ENCODE measurements at places on chromosomes 16 and 17.
A peak's percentile ranks its signal among the peaks of the same experiment; 100 is the strongest.

DNA sequence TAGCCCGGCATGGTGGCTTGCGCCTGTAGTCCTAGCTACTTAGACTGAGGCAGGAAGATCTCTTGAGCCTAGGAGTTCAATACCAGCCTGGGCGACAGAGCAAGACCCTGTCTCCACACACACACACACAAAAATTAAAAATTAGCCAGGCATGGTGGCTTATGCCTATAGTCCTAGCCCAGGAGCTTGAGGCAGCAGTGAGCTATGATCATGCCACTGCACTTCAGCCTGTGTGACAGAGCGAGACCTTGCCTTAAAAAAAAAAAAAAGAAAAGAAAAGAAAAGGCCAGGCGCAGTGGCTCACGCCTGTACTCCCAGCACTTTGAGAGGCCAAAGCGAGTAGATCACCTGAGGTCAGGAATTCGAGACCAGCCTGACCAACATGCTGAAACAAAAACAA, 23.9 kb downstream of the C17orf75 start:
- no peak for DNase-seq

GRCh38 chr16:49921791-49922456, 66.0 kb upstream of the ZNF423 start:
- DNase-seq, result peak; percentile 66

GRCh38 chr17:37134050-37134449, 185.3 kb downstream of the AATF start:
- DNase-seq, result no peak

- no peak for DNase-seq
These were observed 54.4 kb downstream of the COX10 start for GRCh38 chr17:14123619-14124278.

DNA sequence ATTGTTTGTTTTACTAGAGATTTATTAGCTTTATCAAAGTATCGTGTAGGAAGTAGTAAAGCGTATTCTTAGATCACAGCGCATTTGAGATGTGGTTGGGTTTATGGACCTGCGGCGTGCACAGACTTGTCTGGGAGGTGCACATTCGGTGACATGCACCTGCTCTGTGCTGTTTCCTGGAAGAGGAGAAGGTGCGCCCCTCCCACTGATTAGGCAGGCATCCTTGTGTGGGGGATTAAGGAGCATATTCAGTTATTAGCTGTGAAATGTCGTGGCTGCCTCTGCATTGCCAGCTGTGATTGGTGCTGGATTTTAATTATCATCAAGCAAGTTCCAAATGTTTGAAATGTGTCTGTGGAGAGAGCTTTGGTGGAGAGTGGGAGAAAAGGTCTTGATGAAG, 903.8 kb upstream of the RBFOX1 start:
- DNase-seq, result no peak

DNA sequence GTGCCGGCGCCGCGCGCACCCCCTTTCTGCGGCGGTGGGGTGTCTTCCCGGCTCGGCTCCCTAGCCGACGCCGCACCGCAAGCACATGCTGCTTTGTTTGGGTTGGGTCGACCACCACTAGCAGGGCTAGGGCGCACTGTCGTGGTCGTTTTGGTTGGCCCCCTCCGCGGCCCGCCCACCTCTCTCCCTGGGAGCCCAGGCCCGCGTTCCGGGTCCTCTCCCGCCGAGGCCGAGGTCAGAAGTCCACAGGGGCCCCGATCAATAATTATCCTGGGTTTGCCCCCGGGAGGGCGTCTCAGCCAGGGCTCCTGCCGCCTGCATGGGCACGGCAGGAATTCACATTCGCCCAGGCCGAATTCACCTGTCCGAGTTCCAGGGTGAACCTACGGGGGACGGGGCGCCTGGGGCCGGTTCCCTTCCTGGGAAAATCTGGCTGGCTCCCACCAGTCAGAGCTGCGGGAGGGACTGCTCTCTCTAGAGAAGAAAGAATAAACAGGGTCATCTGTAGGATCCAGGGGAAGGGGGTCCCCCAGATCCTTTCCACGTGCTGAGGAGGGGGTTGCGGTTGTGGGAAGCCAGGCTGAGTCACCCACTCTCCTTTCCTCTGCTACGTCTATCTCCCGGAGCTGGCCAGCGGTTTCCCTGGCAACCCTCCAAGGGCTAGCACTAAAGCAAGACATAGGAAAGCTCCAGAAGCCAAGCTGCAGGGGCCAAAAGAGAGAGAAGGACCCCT, 584 bp upstream of the STAT5B start:
- peak; percentile 73 for DNase-seq

DNA sequence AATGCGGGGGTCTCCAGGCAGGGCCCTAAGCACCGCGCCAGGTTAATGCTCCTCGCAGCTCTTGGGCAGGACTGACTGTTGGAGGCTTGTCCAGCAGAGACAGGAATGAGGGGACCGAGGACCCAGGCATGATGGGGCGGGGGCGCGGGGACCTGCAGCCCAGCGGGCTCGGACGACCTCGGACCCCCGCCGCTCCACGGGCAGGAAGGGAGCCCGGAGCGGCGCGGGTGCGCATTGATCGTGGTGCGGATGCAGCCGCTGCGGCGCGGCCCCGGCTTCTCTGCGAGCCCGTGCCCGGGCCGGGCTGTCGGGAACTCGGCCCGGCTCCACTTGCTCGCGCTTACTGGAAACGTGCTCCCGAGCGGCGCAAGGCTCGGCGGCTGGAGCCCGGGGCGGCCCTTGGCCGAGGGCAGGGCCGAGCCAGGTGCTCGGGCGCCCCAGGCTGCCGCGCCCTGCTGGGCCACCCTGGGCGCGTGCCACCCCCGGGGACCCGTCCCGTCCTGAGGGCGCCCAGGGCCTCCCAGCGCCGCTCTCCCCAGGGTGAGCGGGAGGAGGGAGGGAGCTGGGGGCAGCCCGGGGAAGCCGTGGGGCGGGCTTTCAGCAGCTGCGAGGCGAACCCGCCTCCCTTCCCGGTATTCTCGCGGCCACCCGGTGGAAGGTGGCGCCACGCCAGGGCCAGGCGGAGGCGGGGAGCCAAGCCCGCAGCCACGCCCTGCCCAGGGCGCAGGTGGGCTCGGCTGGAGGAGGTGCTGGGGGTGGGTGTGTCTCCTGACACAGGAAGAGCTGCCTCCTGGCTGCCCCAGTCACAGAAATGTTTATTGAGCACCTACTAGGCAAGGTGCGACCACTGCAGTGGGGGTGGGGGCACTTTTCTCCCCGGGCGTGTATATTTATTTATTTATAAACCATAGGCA, 45.9 kb downstream of the SOCS3 start:
- DNase-seq, result peak; percentile 87

GRCh38 chr16:53559270-53559951, 56.4 kb upstream of the AKTIP start:
- no peak for DNase-seq

DNA sequence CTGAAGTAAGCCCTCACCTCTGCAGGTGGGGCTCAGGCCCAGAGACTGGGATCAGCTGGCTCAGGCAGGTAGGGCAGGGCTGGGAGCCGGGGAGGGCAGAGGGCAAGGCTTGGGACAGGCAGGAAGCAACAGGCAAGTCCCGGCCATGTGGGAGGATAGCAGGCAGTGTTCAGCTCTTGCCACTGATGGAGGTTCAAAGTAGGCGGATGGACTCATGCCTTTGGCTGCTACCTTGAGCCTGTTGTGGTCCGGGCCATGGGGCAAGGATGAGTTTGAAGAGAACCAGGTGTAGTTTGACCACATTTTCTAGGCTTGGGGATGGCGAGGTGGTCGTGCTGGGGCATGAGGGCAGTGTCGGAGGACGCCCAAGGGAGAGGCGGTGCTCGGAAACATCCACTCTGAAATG, 2.7 kb downstream of the PRCD start:
- no peak for DNase-seq

- no peak for DNase-seq
These were observed 2.8 kb upstream of the PRKAR1A start for GRCh38 chr17:68509141-68510057.

- no peak for DNase-seq
These were observed 94.5 kb upstream of the WSCD1 start for GRCh38 chr17:5975661-5976060.

- peak; percentile 74 for DNase-seq
These were observed 1.0 kb downstream of the RNF166 start for GRCh38 chr16:88705076-88705684.

DNA sequence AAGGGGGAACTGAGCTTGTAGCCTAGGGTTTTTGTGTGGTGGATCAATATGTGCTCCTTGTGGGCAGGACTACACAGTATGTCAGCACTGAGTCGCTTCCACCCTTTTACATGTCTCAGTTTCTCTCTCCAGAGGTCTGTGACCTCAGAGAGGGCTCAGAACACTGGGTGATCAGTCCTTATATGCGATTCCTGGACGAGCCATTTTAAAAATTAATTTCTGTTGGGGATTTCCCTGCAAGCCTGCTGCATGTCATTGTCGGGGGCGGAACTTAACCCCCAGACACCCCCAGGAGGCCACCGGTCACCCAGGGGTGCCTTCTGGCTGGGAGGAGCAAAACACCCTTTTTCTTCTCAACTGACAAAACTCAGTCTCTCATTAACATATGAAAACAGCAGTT, 14.1 kb downstream of the DHRS7B start:
- no peak for DNase-seq

DNA sequence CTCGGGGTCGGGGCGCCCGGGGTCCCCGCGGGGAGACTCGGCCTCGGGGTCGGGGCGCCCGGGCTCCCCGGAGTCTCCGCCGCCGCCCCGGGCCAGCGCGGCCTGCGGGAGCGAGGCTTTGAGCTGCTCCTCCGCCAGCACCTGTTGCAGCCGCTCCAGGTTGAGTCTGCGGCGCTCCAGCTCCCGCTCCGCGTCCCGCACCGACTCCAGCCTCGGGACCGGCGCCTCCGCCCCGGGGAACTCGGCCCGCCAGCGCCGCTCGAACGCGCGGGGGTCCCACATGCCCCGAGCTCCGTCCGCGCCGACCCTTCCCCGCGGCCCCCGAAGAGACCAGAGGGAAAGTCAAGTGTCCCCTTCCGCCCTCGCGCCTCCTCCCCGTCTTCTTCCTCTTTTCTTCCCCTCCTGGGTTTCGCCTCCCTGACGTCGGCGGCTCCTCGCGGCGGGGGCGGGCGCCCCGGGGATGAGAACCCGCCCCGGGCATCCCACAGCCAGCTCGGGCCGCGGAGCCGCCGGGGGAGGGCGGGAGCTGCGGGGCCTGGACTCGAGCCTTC, 40.8 kb upstream of the BHLHA9 start:
- DNase-seq, result no peak

GRCh38 chr17:35846055-35846809, 22.5 kb downstream of the HEATR9 start:
- no peak for DNase-seq

DNA sequence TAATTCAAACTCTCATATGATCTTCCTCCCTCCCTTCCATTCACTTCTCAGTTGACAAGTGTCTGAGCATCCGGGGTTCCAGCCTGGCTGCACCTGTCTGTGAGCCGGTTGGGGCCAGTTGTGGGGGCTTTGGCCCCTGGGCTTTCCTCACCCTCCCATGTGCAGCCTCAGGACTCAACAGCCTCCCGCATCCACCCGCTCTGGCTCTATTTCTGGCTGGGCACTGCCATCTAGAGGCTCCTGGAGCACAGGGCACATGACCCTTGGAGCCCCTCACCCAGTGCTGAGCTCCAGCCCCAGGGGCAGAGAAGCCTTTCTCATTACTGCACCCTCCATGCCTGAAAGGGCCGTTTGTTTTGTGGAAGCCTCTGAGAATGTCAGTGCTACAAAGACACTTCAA, 43.3 kb downstream of the HAPSTR1 start:
- DNase-seq, result peak; percentile 26

GRCh38 chr16:24753437-24753836, 24.0 kb downstream of the TNRC6A start:
- DNase-seq, result no peak

DNA sequence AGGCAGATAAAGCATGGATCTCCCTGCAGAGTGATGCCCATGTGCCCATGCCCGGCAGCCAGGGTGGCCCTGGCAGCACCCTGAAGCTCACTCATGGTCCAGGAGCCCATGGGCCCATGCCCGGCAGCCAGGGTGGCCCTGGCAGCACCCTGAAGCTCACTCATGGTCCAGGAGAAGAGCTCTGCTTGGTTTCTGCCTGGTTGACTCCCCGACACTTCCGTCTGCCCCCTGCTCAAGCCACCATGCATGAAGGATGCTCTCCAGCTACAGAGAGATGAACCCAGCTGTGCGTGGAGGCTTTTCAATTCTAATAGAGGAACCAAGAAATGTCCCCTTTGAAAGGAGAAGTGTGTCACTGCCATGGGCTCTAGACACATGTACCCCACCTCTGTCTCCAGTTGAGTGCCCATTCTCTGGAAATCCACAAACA, 8.7 kb downstream of the CCL17 start:
- DNase-seq, result no peak

GRCh38 chr17:78421084-78421533, 42.7 kb downstream of the PGS1 start:
- DNase-seq, result no peak

DNA sequence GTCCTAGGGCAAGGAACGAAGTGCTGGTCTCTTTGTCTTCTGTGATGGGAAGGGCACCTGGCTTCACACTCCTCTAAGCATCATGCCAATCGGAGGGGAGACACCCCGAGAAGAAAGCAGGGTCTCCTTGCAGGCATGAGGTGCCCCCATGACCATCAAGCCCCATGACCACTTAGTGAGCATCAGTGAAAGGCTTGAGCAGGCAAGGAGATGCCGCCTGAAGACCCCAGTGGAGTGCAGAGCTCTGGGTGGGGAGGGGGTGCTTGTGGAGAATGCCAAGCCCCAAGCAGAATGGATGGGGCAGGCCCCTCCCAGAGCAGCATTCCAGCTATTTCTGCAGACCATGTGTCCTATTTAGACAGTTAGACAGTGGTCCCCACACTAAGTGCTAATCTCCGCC, 232.7 kb upstream of the TNRC6C start:
- no peak for DNase-seq

DNA sequence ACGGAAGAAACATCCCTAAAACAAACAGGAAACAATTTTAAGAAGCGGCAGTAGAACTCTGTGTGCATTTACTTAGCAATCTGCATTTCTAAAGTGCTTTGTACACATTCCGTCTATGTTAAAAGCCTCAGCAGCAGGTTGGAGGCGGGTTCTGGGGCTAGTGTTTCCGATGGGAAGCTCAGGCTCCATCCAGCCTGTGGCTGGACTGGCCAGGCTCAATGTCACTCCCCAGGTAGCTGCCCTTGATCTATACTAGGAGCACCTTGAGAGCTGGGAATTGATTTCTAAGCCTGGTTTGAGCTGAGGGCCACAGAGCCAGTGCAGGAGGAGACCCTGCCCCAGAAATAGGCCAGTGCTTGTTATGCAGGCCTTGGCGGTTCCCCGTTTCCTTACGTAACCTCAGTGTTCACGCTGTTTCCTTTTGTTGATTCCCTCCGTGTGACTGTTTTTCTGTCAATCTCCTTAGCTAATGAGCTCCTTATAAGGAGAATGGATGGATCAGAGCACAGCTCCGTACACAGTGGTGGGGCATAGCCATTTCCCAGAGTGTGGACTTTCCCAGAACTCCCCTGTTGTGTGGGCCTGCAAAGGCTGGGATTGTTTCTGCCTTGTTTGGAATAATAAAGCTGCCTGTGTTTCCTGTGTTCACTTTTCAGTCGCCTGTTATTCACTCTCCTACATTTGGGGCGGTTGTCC, 21.4 kb downstream of the ADORA2B start:
- no peak for DNase-seq

DNA sequence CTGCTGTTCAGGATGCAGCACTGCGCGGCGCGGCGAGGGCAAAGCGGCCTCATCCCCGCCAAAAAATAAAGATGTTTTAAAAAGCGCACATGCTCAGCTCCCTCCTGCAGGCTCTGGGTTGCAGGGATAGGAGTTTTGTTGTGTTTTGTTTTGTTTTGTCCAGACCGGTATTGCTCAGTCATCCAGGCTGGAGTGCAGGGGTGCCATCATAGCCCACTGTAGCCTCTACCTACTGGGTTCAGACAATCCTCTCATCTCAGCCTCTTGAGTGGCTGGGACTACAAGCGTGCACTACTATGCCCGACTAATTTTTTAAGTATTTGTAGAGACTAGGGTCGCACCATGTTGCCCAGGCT, 636 bp downstream of the WWOX start:
- no peak for DNase-seq
